ENCODE measurements at places on chromosomes 2 and 18.

DNA sequence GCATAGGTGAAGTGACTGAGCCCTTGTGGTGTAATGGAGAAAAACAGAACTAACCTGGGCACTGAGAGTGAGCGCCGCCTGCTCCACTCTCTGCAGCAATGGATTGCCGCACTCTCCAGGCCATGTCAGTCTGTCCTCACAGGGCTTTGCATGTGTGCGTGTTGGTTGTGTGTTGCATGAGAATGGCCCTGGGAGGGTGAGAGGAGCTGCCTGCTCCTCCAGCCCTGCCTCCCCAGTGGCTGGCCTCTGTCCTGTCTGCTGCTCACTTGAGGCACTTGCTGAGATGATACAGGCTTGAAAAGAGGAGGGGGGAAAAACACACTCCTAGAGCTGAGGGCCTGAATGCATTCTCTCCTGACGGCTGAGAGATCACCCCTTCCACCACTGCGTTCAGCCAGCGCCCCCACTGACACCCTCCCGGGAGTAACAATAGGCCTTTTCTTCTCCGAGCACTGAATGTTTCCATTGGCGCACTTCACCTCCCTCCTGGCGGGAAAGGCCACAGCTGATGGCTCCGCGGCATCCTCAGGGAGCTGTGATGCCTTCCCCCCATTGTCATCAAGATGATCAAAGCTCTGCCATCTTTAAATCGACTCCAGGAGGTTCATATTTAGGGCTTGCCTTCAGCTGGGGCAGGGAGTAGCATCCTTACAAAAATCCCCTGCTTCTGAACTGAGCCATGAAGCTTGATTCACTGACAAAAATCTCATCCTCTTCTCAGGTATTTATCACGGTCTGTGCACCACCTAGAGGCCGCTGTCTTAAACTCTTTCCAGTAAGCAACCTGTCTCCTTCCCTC is 49.9 kb upstream of the DAPL1 start:
- DNase-seq, result no peak

GRCh38 chr18:22098563-22098989 is 70.8 kb upstream of the GATA6 start:
- DNase-seq, result no peak

GRCh38 chr2:85183076-85183475 is 49.9 kb downstream of the TCF7L1 start:
- no peak for DNase-seq

DNA sequence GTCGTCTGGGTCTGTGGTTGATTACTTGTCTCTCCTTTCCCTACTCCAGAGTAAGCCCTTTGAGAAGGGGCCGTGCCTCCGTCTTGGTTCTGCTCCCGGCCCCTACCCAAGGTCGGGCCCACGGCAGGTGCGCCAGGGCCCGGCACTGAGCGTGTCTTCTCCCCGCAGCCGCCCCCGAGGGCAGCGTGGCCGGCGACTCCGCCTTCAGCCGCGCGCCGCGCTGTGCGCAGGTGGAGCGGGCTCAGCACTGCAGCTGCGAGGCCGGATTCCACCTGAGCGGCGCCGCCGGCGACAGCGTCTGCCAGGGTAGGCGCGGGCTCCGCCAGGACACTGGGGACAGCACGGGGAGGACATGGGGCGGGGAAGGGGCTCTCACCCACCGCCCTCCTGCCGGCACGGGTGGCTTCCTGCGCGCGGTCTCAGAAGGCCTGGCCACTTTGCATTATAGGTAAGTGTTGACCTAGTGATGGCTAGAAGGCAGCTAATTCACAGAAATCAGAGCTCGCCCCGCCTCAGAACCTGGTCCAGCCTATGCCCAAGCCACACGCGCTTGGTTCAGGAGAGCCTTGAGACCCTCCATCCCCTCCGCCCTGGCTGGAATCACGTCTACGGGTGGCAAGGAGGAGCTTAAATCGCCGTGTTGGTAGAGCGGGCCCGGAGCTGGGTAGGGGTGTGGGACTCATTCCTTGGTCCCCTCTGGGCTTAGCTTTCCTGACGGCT is 43.5 kb downstream of the FBLN7 start:
- no peak for DNase-seq
